ENCODE measurements at places on chromosomes 11 and 22.

DNA sequence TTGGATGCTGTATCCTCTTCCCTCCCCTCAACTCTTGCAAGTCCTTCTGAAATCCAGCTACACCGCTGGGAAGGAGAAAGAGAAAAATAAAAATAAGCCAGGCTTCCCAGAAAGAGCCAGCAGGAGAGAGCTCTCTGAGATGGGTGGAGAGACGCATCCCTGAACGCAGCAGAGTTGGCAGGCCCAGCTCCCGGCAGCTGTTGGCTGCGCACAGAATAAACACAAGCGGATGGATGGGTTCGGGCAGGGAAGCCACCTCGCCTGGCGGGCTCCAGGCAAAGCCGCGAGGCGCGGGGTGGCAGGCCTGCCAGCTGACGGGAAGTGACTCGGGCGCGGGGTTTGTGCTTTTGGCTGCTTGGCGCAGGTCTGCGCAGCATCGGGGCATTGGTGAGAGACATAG lies 537.7 kb downstream of the MIAT start:
- DNase-seq: no peak

- peak; percentile 82 for DNase-seq
These were observed 52.4 kb downstream of the LARGE2 start for GRCh38 chr11:45974806-45975205.

DNA sequence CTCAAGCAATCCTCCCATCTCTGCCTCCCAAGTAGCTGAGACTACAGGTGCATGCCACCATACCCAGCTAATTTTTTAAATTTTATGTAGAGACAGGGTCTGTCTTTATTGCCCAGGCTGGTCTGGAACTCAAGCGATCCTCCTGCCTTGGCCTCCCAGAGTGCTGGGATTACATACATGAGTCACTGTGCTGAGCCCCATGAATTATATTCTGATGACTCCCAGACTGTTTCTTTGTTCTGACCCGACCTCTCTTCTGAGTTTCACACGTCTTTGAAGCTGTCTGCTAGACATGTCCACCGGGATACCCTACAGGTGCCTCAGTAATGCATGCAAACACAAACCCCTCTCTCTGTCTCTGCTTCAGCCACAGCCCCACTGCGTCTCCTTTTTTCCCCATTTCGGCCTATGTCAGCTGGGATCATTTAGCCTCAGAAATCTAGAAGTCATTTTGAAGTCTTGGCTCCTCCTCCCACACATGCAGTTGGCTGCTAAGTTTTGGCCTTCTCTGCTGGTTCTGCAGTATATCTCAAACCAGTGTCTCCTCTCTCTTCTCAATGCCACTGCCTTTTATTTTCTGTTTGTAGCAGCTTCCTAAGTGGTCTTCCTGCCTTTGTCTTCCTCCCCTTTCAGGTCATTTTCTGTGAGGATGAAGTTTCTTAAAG lies 4.8 kb downstream of the VPS26B start:
- peak; percentile 49 for DNase-seq

GRCh38 chr11:111719379-111719778 lies 46.8 kb downstream of the PPP2R1B start:
- peak; percentile 64 for DNase-seq

DNA sequence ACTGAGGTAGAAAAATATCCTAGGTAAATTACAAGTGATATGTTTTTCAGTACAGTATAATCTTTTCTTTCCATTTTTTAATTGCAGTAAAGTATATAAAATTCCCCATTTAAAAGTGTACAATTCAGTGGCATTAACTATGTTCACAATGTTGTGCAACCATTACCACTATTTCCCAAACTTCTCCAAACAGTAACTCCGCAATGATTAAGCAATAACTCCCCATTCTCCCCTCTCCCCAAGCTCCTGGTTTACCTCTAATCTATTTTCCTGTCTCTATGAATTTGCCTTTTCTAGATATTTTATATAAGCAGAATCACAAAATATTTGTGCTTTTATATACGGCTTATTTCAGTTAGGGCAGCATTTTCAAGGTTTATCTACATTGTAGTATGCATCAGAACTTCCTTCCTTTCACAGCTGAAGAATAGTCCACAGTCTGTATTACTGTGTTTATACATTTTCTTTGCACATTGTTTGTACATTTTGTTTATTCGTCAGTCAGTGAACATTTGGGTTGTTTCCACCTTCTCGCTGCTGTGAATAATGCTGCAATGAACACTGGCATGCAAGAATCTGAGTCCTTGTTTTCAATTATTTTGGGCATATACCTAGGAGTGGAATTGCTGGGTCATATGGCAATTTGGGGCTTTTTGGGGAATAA lies 110.7 kb downstream of the RPL27A start:
- peak; percentile 57 for DNase-seq

DNA sequence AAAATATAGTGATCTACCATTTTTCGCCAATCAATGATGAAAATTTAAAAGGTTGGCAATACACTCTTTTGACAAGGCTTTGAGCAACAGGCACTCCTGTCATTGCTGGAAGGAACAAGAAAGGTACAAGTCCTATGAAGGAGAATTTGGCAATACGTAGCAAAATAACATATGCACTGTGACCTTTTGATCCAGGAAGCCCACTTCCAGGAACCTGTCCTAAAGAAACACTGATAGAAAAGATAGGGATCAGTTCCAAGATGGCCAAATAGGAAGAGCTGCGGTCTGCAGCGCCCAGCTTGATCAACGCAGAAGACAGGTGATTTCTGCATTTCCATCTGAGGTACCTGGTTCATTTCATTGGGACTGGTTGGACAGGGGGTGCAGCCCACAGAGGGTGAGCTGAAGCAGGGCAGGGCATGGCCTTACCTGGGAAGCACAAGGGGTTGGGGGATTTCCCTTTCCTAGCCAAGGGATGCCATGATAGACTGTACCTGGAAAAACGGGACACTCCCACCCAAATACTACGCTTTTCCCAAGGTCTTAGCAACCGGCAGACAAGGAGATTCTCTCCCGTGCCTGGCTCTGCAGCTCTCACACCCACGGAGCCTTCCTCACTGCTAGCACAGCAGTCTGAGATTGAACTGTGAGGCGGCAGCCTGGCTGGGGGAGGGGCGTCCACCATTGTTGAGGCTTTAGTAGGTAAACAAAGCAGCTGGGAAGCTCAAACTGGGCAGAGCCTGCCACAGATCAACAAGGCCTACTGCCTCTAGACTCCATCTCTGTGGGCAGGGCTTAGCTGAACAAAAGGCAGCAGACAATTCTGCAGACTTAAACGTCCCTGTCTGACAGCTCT lies 69.7 kb upstream of the GALNT18 start:
- DNase-seq: no peak

- no peak for DNase-seq
These were observed 211.4 kb downstream of the ETS1 start for GRCh38 chr11:128375961-128376360.

- peak; percentile 88 for DNase-seq
These were observed 35.5 kb downstream of the RPL27A start for GRCh38 chr11:8717876-8718753.

All from fibroblast of mammary gland (primary cell).